ENCODE measurements at places on chromosomes 6 and 20. TPM values are rescaled to one million over a fixed set of nuclear protein-coding genes. Genes with fewer than 3 reads are reported as not detected.

DNA sequence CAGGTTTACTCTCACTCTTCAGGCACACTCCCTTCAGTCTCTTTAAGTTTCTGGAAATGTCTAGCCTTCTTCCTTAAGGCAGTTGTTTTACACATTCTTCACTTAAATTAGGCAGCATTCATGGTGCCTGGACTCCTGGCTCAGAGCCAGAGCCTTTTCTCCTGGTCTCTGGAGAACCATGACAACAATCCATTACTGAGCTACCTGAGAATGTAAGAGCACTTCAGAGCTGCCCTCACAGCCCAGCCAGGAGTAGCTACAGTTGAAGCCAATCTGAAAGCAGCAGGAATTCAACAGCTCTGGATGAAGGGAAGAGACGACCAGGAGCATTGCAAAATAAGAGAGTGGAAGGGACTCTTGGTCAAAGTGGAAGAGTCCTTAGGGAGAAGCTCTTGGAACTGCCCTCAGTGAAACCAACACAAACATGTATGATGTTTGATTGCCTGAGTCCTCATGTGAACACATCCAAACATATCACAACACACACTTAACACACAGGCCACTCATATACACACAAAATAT is 416.8 kb upstream of the SPTLC3 start:
- H3K36me3 ChIP-seq = no peaks in the 10 kb centered on the region
- no peaks in the 10 kb centered on the region for H3K27me3 ChIP-seq
- no peak for DNase-seq
- H3K4me3 ChIP-seq = no peak overlapping the region

DNA sequence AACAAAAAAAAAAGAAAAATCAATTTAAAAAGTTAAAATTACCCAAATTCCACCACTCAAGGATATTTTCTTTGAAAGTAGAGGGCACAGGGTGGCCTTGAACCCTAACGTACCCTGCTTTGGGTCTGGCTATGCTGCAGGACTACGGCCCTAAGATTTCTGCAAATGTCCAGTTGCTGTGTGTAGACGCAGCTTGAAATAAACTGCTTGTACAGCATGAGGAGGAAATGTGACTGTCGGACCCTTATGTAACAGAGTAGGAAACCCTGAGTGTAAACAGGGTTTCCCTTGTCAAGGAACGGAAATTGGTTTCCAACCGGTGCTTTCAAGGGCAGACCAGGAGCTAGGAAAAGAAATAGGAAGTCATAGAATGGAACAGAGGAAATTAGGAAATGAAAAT is 60.7 kb upstream of the SHLD1 start:
- DNase-seq = no peak
- no peaks in the 10 kb centered on the region for H3K4me1 ChIP-seq
- H3K27me3 ChIP-seq = no peaks in the 10 kb centered on the region
- no peaks in the 10 kb centered on the region for H3K36me3 ChIP-seq
- H3K4me3 ChIP-seq = no peak overlapping the region

GRCh38 chr6:25925876-25926275 is 4.6 kb downstream of the SLC17A2 start:
- no peak overlapping the region for H3K4me3 ChIP-seq
- no peaks in the 10 kb centered on the region for H3K27me3 ChIP-seq
- no peaks in the 10 kb centered on the region for H3K36me3 ChIP-seq
- H3K4me1 ChIP-seq = no peaks in the 10 kb centered on the region

- no peaks in the 10 kb centered on the region for H3K27me3 ChIP-seq
- H3K27ac ChIP-seq = no peak overlapping the region
- H3K36me3 ChIP-seq = no peaks in the 10 kb centered on the region
- H3K4me3 ChIP-seq = no peak overlapping the region
Observed at GRCh38 chr6:10547809-10548208, 26.7 kb downstream of the GCNT2 start.

DNA sequence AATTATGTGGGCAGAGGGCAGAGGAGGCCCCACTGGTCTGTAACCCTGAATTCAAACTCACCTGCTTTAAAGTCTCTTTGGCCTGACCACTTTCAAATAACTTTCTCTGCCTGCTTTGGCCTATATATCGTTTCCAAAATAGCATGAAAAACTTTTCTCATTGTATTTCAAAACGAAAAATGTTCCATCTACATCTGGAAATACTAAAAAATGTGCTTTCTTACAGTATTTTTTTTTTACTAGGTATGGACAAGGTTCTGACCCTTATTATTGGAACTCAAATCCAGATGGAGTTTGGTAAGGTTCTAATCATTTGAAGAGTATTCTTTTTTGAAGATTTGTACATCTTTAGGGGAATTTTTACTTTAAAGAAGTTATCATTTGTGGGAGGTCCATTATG is 241.9 kb downstream of the PAX1 start:
- H3K27ac ChIP-seq = no peak overlapping the region
- DNase-seq = no peak
- no peak overlapping the region for H3K4me3 ChIP-seq
- H3K4me1 ChIP-seq = no peaks in the 10 kb centered on the region

DNA sequence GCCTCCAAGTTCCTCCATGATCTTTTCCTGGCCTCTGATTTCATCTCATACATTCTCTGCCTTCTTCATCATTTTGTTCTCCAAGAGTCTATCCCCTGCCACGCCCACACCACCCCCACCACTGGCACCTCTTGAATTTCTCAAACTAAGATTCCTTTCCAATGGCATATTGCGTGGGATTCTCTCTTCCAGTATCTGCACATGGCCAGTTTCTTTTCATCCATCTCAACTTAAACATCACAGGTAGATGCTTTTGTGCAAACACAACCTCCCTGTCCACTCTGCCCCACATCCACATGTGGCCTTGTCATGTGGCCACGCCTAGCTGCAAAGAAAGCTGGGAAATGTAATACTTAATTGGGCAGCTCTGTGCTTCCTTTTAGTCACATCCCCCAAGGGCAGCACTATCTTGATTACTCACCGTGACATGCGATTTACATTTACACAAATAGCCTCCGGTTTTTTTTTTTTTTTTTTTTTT is 33.4 kb upstream of the ZMYND8 start:
- no peaks in the 10 kb centered on the region for H3K4me1 ChIP-seq
- no peaks in the 10 kb centered on the region for H3K36me3 ChIP-seq
- H3K27me3 ChIP-seq = no peaks in the 10 kb centered on the region
- H3K27ac ChIP-seq = no peak overlapping the region

GRCh38 chr6:129513471-129513870 is 196.5 kb downstream of the ARHGAP18 start:
- no peak overlapping the region for H3K4me3 ChIP-seq
- no peak overlapping the region for H3K27ac ChIP-seq
- no peaks in the 10 kb centered on the region for H3K27me3 ChIP-seq
- H3K36me3 ChIP-seq = no peaks in the 10 kb centered on the region
- peaks cover 25% of the 10 kb centered on the region for H3K4me1 ChIP-seq

- H3K27ac ChIP-seq = no peak overlapping the region
- H3K4me1 ChIP-seq = no peaks in the 10 kb centered on the region
- no peaks in the 10 kb centered on the region for H3K36me3 ChIP-seq
- no peak for DNase-seq
Observed at GRCh38 chr6:2204272-2204671, 41.1 kb downstream of the GMDS start.

DNA sequence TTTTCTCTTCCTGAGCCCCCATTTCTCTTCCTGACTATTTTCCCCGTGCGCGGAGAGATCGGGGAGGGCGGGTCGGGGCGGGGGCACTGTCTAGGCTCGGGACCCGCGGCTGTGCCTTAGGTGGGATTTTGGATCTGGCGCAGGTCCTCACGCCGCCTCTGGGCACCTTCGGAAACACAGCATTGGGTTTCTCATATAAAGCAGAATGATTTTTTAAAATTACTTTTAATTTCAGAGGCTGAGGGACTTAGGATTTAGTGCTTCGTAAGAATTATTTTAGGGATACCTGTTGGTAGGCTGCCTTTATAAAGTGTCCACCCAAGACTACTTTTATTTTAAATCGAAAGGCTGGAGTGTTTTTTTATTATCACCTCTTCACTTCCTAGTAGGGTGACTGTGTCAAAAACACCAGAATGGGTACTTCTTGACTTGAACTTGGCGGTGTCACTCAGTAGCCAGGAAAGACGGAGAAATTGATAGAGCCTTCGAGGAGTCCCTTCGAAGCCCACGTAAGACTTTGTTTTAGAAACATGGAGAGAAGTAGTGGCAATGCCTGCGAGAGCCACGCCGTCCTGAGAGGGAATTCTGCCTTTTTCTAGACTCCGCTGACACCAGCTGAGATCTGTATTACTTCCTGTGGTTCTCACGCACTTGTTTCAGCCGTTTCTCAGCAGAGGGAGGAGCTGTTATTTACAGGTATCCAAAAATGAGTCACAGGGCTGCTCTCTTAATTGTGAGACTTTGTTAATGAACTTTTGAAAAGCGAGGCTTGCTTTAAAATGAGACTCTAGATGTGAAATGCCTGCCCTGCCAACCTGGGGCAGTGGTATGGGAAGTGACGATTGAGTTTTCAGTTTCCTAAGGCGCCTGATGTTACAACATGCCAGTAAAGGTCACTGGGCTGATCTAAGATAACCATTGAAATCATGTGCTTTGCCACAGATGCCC is 667 bp downstream of the STX11 start:
- peaks cover 7% of the 10 kb centered on the region for H3K27me3 ChIP-seq
- H3K27ac ChIP-seq = no peak overlapping the region
- no peaks in the 10 kb centered on the region for H3K4me1 ChIP-seq
- DNase-seq = peak; percentile 48
- H3K4me3 ChIP-seq = peak overlapping the region; percentile 61

- H3K4me3 ChIP-seq = no peak overlapping the region
- no peak for DNase-seq
- no peaks in the 10 kb centered on the region for H3K36me3 ChIP-seq
- no peak overlapping the region for H3K27ac ChIP-seq
Observed at GRCh38 chr6:96469312-96469711, 52.3 kb upstream of the UFL1 start.

DNA sequence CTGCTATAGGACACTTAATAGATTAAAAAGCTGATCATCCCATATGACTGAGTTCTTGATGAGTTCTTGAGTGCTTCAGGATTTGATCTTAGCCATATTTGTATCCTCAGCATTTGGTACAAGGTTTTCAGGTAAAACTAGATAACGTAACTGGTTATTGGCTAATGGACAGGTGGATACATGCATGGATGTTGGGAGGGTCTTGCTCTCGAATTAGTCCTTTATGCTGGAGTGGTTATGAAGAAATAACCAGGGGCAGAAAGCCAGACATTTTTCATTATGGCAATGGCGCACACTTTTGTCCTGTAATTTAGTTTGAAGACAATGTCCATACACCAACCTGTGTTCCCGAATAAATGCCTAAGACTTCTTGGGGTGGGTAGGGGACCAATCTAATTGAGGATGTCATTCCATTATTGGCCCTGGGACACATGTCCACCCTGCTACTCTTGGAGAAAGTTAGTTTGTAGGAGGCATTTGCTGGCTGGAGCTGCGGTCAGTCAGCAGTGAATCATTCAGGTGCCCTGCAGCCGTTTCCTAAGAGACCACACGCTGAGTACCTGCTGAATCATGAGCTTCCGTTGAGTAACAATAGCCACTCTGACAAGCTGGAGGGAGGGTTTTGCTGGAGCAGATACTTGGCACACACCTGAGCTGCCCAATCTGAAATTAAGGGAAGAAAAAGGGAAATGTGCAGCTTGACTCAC is 194.4 kb downstream of the FOXA2 start:
- peaks cover 31% of the 10 kb centered on the region for H3K27me3 ChIP-seq
- H3K36me3 ChIP-seq = no peaks in the 10 kb centered on the region
- no peak for DNase-seq

- H3K36me3 ChIP-seq = no peaks in the 10 kb centered on the region
- no peak overlapping the region for H3K27ac ChIP-seq
- no peak for DNase-seq
- H3K4me1 ChIP-seq = peaks cover 19% of the 10 kb centered on the region
- no peaks in the 10 kb centered on the region for H3K27me3 ChIP-seq
Observed at GRCh38 chr20:50281831-50282591, 91.4 kb downstream of the CEBPB start.

DNA sequence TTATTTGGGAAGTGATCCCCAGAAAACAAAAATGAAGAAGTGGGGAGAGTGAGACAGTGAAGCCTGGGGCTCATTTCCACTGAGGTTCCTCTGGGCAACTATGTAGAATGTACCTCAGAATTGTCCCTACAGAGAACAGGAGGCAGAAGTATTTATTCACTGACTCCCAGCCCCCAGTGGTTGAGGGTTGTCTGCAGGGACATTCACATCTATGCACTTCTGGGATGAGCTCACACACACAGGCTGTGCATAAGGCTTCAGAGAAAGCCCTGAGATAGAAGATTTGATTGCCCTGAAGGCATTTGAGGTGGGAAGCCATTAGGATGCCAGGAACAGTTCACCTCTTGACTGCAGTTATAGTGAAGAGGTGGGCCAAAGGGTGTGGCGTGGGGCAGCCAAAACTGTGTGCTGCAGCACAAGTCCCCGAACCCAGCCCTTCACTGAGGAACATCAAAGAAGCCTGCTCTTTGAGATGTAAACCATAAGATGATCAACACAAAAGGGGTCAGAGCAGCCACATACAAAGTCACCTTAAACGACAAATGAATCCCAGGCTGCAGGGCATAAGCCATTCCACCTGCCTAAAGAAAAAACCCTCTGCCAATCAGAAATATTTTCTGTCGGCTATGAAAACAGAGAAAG is 853.8 kb upstream of the FLRT3 start:
- no peaks in the 10 kb centered on the region for H3K4me1 ChIP-seq
- H3K36me3 ChIP-seq = no peaks in the 10 kb centered on the region
- DNase-seq = no peak
- H3K4me3 ChIP-seq = no peak overlapping the region
- no peak overlapping the region for H3K27ac ChIP-seq

GRCh38 chr20:62234339-62234738 is 4.0 kb upstream of the OSBPL2 start:
- H3K27me3 ChIP-seq = no peaks in the 10 kb centered on the region
- no peak overlapping the region for H3K4me3 ChIP-seq
- no peak for DNase-seq
- H3K36me3 ChIP-seq = no peaks in the 10 kb centered on the region

DNA sequence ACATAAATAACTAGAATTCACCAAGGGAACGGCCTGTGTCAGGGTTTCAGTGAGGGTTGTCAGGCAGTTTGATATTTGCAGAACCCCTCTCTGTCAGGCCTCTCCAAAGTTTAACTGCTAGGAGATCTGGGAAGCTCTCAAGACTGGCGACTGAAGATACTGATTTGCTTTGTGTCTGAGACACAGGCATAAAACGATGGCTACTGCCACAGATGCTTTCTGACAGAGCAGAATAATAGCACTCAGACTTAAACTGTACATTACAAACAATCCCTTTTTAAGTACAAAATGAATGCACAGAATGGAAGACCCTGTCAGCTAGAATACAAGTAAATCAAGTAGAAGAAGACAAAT is 7.2 kb upstream of the ATXN1 start:
- H3K27ac ChIP-seq = peak overlapping the region; percentile 11
- H3K4me1 ChIP-seq = peaks cover 54% of the 10 kb centered on the region
- H3K27me3 ChIP-seq = no peaks in the 10 kb centered on the region
- H3K4me3 ChIP-seq = no peak overlapping the region
- H3K36me3 ChIP-seq = no peaks in the 10 kb centered on the region

Gene KPNA5
- 19.4 TPM for total RNA-seq

Gene C6orf132
- 0.04 TPM for total RNA-seq

Gene DNAH8
- total RNA-seq = not detected

Gene NOTCH4
- 2.8 TPM for total RNA-seq

Gene KHDC1L
- total RNA-seq = not detected

Gene CST2
- total RNA-seq = not detected

Gene TUBB2B
- total RNA-seq = 158 TPM

Gene SLC22A7
- total RNA-seq = not detected
